Mammary epithelial cell (primary cell): ENCODE measurements at places on chromosomes 1 and 21. TPM values are rescaled to one million over a fixed set of nuclear protein-coding genes. Genes with fewer than 3 reads are reported as not detected.

VCAM1 gene
- polyA plus RNA-seq: not detected

DNA sequence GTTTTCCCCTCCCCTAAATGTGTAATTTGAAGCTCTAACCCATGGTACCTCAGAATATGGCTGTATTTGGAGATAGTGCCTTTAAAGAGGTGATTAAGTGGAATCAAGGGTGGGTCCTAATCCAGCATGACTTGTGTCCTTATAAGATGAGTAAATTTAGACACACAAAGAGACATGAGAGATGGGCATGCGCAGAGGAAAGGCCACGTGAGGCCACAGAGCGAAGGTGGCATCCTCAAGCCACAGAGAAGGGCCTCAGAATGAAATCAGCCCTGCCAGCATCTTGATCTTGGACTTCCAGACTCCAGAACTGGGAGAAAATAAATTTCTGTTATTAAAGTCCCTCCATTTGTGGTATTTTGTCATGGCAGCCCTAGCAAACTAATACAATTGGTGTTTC, 2.9 kb upstream of the PLA2G2F start:
- DNase-seq: no peak

- no peak for DNase-seq
These were observed 59.3 kb upstream of the FAM89A start for GRCh38 chr1:231099311-231099710.

GRCh38 chr21:45135122-45135521, 60.7 kb downstream of the ADARB1 start:
- DNase-seq: no peak

TRIM46 gene
- polyA plus RNA-seq: 2.0 TPM

KCNH1 gene
- polyA plus RNA-seq: not detected

DNA sequence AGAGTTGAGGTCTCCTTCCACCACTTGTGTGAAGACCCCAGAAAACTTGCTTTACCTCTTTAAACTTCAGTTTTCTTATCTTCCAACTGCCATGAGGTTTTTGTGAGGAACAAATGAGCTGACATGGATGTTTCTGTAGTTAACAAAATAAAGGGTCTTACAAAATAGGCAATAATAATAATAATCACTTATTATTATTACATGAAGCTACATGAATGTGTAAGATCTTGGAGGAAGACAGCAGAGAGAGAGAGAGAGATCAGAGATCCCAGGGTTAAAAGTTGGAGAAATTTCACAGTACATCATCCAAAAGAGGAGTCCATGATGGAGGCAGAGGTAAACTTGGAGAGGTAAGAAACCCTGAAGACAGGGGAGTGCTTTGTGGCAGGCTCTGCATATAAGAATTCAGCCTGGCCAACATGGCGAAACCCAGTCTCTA, 10.7 kb downstream of the RCC1 start:
- DNase-seq: no peak

DNA sequence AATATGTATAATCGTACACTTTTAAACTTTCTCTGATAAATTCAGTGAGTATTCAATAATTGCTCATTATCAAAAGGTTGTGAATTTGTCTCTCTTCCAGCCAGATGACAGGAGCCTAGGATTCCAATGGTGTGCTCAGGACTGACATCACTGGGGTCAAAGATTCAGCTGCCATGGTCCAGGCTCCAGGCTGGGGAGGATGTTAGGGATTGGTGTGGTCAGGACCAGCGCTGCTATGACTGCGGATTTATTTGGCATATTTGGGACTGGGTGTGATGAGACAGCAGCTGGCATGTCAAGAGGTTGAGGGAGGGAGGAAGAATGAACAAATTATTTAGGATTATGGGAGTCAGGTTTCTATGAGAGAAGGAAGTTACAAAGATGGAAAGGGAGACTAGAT, 48.2 kb upstream of the ABCA4 start:
- no peak for DNase-seq

GRCh38 chr1:15345705-15346345, 63.9 kb upstream of the EFHD2 start:
- no peak for DNase-seq

DNA sequence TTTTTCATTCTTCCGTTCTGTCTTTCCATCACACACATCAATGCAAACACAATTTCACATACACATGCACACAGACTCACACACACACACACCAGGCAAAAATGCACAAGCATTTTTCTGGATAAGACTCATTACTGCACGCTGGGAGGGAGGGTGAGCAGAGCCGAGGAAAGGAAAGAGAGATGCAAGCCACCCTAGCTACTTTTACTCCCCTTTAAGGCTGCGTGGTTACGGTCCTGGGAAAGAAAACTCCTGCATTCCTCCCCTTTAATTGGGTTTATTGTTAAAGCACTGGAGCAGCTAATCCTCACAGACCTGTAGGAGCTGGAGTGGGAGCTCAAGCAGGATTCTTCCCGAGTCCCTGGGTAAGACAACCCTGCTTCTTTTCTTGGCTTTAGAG, at the start of gene CAMK1G:
Gene CAMK1G (plus strand): TSS at position 307 of the 400 bp plus-strand sequence. CDS start 11,270 bp downstream, outside the sequence.
- no peak for DNase-seq

- no peak for DNase-seq
These were observed 220.7 kb upstream of the HOOK1 start for GRCh38 chr1:59593798-59594790.

GRCh38 chr1:52153010-52153409, 11.1 kb downstream of the ZFYVE9 start:
- DNase-seq: peak; percentile 13
